HCT116 (cell line): ENCODE measurements at places on chromosomes 6 and 20. TPM values are rescaled to one million over a fixed set of nuclear protein-coding genes. Genes with fewer than 3 reads are reported as not detected.

DNA sequence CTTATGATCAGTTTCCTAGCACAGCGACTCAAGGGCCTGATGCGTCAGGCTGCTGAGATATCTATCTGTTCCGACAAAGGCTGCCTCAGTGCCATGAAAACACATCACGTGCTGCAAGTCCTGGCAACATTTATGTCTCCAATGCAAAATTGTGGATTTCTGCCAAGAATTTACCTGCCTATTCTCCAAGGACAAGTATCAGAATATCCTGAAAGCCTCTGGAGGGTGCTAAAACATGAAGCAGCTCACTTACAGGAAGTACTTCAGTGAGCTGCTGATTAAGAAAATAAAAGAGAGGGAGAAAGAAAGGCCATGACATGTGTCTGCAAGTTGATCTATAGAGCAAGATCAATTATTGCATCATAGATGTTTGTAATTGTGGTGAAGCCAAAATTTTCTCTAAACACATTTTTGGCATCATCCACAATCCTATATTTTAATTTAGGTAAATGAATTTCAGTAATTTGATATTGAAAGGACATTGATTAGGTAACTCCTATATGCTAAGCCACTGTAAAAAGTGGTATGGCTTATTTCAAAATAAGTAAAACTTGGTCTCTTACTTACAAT lies 25.8 kb upstream of the TPBG start:
- DNase-seq, result peak; percentile 13

GRCh38 chr6:37625591-37626374 lies 71.9 kb downstream of the MDGA1 start:
- DNase-seq, result no peak

Gene FAM229B
- total RNA-seq, result 11.4 TPM

Gene GFOD1
- total RNA-seq, result 3.8 TPM

Gene ZNF343
- total RNA-seq, result 12.0 TPM

Gene SAMD10
- 4.2 TPM for total RNA-seq

- DNase-seq, result no peak
Measured at GRCh38 chr6:119517428-119517827, 167.9 kb upstream of the MAN1A1 start.

Gene ALDH5A1
- total RNA-seq, result 10.0 TPM

DNA sequence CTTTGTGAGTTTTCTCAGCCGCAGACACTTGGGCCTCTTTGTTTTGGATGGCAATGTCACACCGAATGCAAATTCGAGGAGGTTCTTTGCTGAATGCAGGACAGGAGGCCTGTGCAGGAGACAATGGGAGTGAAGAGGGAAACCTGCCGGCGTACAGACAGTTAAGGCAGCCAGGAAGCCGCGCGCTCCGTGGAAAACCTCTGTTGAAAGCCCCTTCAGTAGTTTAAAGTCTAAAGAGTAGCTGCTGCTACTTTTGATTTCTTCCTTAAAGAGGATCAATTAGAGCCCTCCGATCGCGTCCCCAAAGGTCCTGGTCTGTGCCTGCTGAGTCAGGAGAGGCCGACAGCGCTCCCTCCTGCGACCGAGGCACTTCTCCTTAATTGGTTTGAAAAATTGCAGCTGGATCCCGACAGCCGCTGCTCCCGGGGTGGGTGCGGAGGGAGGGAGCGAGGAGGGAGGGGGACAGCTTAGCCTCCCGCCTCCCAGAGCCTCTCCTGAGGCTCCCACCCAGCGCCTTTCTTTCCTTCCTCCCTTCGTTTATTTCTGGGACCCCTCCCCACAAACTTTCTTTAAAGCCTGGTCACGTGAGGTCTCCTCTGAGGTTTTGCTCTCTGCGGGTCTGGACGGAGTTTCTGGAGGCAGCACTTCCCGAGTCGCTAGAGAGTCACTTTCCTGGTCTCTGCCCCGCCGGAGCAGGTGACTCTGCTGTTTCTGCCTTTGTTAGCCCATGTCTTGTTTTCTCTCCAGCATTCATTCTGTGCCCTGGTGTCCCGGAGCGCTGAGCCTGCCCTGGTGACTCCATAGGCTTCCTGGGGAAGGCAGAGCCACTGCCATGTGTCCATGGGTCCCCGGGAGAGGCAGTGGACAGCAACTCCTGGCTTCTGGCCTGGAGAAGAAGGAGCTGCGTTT lies 22.3 kb upstream of the RPP40 start:
- no peak for DNase-seq

Gene SLC23A2
- total RNA-seq, result 16.3 TPM

DNA sequence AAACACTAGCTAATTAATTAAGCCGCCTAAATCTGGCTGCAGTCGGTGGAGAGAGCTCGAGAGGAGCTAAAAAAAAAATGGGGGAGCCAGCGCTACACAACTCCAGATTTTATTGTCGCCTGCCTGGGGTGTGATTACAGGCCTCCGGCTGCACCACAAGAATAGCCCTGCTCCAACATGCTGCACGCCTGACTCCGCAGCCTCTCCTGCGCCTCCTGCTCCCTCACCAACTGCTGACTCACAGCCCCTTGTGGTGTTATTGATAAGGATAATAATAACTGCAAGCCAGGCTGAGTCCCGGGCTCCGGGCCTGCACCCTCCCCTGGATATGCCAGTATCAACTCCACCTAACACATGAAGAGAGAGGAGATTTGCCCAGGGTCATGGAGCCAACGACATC lies 16.8 kb downstream of the SIRPA start:
- DNase-seq, result no peak

- no peak for DNase-seq
Measured at GRCh38 chr6:73637404-73637803, 16.4 kb downstream of the SLC17A5 start.

Gene TSHZ2
- total RNA-seq, result 0.07 TPM

Gene PRL
- total RNA-seq, result not detected

GRCh38 chr6:1624851-1625781 lies 15.4 kb downstream of the FOXC1 start:
- DNase-seq, result no peak

Gene SDCBP2
- 3.4 TPM for total RNA-seq

Gene SLC13A3
- not detected for total RNA-seq

GRCh38 chr6:90247262-90247661 lies 49.4 kb downstream of the BACH2 start:
- DNase-seq, result no peak

Gene CLIC5
- 0.20 TPM for total RNA-seq

GRCh38 chr6:134295953-134296553 lies 21.9 kb downstream of the SGK1 start:
- DNase-seq, result peak; percentile 12

Gene DLK2
- total RNA-seq, result 1.6 TPM

GRCh38 chr20:11267762-11268335 lies 594.0 kb upstream of the JAG1 start:
- no peak for DNase-seq

Gene HMGCLL1
- not detected for total RNA-seq
